ENCODE measurements at places on chromosomes 7 and 10.

- DNase-seq = no peak
Observed at GRCh38 chr7:38545977-38546376, 85.2 kb downstream of the AMPH start.

- no peak for DNase-seq
Observed at GRCh38 chr10:125707541-125708468, 11.7 kb upstream of the EDRF1 start.

GRCh38 chr10:60853107-60853506, 74.8 kb downstream of the CDK1 start:
- DNase-seq = no peak

- no peak for DNase-seq
Observed at GRCh38 chr7:82926477-82926876, 236.2 kb downstream of the PCLO start.

DNA sequence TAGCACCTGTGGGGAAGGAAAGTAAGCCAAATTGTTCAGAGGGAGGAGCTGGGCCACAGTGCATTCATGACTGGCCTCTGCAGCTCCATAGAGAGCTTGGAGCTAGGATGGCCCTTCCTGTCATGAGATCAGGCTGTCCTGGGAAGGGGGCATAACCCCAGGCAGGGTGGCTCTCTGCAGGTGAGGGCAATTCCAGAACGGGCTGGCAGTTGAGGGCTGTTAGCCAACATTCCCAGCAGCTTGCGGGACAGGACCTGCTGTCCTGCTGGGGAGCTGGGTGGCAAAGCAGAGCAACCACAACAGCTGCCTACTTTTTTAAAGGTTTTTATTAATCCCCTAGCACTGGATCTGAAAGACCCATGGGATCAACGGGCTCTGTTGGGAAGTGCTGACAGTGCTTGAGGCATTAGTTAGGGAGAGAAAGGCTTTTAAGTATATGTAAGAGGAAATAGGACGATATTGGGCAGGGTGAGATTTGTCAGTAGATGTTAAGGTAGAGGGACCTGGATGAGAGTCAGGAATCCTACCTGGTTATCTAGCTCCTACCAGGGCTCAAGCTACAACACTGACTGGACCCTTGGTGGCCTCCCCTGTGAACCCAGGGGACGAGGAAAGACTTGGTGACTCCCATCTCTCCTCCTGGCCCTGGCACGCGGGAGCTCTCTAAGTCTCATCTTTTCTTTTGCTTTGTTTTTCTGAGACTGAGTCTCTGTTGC, 77.8 kb downstream of the NAMPT start:
- no peak for DNase-seq

DNA sequence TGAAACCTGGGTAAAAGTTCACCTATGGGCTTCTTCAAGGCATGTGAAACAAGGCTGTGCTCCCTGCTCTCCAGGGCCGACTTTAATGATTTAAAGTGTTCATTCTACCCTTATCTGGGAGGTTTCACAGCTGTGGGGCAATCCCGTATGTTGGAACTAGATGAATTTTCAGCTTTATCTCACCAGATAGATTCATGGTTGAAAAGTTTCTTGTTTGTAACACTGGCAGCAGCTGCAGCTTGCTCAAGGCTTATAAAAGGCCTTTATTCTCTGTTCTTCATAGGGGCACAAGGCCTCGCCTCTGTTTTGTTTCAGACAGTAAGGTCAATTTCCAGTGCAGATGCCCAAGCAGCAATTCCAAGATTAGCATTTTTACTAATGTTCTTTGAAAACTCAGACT, 70.4 kb upstream of the DNAJB12 start:
- DNase-seq = no peak

GRCh38 chr10:113026679-113027078, 76.6 kb downstream of the TCF7L2 start:
- no peak for DNase-seq

- DNase-seq = no peak
Observed at GRCh38 chr10:120735773-120736371, 115.3 kb upstream of the WDR11 start.

DNA sequence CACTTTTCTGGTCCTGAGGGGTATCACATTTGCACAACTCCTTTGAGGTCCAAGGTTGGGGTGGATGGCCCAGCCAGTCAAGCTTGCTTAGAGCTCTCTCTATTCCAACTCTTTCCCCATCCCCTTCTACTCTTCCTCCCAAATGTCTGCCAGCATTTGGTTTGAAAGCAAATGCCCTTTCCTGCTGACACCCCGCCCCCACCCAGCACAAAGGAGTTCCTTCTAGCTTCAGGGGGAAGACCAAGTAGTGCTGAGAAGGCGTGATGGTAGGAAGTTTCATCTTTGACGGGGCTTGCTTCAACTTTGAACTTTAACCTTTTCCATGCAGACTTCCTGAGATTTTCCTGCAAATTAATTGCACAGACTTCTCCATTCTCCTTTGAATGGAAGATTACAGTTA, 137.5 kb upstream of the TCF7L2 start:
- no peak for DNase-seq

DNA sequence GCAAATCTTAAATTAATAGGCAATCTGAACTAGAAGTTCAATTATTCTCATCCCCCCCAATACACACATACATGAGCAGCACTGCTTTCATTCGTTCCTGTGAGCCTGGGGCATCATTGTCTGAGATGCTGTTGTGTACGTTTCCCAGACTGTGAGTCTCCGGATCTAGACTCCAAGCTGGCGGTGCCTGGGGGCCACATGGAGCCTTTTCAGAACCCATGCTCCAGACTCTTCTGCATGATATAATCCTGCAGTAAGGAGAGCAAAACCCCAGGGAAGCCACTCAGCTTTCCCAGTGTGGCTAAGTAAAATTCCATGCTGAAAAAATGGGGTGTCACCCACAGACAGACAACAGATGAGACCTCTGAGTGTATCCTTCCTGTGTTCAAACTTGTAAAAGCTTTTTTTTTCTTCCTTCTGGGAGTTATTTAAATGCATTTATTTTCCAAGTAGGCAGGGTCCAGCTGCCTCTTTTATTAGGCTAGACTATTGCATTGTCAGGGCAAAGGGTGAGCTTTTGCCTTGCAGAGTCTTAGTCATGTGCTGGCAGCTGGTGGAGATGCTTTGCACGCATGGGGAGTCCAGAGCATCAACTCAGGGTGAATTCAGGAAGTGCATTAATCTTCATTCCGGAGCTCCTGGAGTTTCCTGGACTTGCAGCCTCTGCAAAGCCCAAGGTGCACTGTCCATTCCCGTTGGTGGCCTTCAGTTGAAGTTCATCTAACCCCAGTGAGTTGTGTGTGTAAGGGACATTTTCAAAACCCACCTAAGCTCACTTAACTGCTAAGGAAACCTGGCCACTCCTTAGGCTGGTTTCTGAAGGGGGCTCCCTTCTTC, 185.7 kb upstream of the ADO start:
- no peak for DNase-seq

DNA sequence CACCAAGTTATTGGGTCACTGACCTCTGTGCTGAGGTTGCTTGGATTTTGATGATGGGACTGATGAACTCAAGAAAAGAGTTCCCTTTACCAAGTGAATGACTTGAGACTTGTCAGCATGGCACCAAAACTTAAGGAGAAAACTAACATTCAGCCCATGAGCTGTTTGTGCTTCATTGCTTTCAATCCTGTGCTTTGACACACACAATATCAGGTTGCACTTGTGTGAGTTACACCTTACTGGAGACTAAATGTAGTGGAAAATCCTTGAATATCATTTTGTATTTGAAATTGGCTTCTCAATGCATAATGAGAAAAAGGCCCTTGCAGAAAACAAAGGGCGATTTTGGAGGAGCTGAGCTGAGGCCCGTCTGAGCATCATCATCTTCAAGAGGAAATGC, 2.7 kb downstream of the BAG3 start:
- no peak for DNase-seq

- no peak for DNase-seq
Observed at GRCh38 chr7:96997512-96998032, 7.8 kb upstream of the DLX6 start.

DNA sequence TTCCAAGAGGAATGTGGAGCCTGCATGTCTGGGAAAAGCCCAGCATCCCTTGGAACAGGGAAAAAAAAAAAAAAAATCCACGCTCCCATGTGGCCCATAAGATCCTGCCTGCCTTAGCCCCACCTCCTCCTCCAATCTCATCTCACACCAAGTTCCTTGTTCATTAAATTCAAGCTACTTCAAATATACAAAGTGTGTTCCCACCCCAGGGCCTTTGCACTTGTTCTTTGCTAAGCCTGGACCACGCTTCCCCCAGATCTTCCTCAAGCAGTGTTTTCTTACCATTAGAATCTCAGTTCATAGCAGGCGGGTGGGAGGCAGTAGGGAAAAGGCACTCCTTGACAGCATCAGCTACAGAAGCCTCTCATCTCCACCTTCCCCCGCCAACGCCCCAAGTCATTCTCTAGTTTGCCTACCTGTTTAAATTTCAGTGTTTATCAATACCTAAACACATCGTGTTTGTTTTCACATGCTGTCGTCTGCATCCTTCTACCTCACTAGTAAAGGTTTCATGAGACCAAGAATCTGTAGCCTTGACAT, 262.8 kb downstream of the FGFR2 start:
- DNase-seq = no peak

- no peak for DNase-seq
Observed at GRCh38 chr7:155398944-155399343, 59.0 kb upstream of the EN2 start.

Data from NCI-H2081 treated with DMSO at 0.1 percent for 48 hours (cell line).